NCI-H748 treated with DMSO at 0.1 percent for 48 hours (cell line): ENCODE measurements at places on chromosomes 2 and 18.
A peak's percentile ranks its signal among the peaks of the same experiment; 100 is the strongest.

GRCh38 chr2:3287896-3288295, 89.7 kb downstream of the EIPR1 start:
- DNase-seq = no peak

DNA sequence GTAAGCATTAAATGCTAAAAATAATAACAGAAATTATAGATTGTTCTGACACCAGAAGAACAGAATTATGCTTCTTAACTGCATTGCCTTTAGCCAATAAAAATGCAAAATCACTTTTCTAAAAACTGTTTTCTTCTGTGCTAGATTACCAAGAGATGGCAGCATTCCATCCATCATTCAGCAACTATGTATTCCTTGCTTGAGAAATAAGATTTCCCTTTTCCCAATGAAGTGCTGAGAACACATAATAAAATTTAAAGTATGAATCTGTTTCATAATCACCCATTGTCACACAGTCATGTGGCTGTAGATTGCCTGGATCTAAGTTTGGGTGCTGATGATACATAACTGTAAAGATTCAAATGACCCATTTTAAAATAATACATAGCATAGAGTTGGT, 504.2 kb downstream of the TDRD15 start:
- no peak for DNase-seq

DNA sequence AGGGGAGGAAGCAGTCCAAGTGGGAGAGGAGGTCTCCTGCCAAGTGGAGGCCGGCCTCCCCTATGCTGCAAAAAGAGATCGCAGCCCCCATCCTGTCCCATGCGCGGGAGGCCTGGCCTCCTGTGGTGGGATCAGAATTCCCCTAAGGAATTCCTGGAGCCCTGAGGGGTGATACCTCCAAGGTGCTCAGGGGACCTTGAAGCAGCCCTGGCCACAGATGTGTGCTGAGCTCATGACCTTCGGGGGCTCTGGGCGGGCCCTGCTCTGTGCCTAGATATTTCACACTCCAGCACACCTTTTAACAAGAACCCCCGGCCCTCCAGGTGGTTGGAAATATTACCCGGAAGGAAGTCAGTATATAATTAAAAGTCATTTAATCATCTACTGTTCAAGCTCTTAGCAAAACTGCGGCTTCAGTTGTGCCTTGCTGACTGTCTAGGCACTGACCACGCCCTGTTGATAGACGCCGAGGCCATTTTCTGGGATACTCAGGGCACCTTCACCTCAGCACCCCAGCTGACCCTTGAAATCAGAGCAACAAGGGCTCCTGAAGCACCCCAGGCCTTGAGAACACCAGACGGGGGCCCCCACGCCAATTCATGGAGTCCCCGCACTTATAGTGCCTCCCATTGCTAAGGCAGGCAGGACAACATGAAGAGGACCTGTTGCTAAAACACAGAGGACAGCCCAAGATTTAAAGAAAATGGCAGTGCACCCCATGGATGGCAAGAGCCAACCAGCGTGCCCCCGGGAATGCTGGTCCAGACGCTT, 119.1 kb downstream of the NDUFA10 start:
- DNase-seq = no peak

- no peak for DNase-seq
Measured at GRCh38 chr2:162143969-162144368, 8.1 kb downstream of the GCG start.

GRCh38 chr2:220168891-220169546, 541.6 kb downstream of the SLC4A3 start:
- no peak for DNase-seq

DNA sequence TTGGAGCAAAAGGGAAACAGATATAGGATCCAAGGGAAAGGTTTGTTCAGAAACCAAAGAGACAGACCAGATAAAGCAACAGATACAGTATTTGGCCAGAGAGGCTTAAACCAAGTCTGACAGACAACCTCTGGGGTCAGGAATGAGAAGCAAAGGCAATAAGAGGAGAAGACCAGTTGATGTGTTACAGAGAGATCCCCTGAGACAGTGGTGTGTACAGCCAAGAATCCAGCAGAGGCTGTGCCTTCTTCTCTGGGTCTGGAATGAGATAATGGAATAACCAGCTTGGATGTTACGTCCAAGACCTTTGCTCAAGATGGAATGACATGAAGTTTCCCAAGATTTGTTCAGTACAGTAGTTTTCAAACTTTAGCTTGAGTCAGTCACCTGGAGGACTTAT, 61.1 kb downstream of the MDH1 start:
- DNase-seq = no peak

GRCh38 chr2:46181789-46182530, 115.2 kb upstream of the EPAS1 start:
- peak; percentile 1 for DNase-seq

GRCh38 chr2:238106698-238107524, 6.8 kb downstream of the ESPNL start:
- no peak for DNase-seq

DNA sequence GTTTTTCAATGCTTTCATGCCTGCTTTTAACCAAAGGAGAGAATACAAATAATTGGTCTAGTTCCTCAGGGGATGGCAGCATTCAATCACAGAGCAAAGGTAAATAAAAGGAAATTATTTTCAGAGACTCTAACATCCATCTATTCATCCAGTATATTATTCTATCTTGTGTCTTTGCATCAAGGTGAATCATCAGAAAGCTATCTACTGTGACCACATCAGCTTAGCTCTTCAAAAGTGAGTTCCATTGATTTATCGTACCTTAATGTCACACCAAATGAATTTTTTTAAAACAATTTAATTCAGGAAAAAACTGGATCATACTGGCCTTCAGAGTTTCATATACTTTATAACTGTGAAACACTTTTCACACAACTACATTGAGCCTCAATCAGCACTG, 66.1 kb downstream of the CHN1 start:
- DNase-seq = no peak

- DNase-seq = no peak
Measured at GRCh38 chr2:193124815-193125214, 930.1 kb upstream of the TMEFF2 start.

- DNase-seq = no peak
Measured at GRCh38 chr2:57842531-57842930, 204.1 kb upstream of the VRK2 start.

DNA sequence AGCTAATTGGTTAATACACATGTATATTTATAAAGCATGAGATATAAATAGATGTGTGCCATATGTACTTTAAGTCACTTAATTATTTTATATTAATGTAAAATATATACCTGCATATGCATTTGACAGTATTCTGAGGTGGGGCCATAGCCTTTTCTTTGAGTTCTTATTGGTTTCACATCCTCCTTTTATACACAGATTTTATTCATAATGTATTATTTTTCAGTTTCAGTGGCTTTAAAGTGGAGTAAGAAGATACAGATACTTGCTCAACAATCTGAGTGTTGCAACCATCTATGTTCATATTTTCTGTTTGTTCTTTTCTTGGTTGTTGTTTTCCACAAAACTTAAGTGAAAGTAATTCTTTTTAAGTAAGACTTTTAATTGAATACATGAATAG, 436.5 kb downstream of the RND3 start:
- no peak for DNase-seq

DNA sequence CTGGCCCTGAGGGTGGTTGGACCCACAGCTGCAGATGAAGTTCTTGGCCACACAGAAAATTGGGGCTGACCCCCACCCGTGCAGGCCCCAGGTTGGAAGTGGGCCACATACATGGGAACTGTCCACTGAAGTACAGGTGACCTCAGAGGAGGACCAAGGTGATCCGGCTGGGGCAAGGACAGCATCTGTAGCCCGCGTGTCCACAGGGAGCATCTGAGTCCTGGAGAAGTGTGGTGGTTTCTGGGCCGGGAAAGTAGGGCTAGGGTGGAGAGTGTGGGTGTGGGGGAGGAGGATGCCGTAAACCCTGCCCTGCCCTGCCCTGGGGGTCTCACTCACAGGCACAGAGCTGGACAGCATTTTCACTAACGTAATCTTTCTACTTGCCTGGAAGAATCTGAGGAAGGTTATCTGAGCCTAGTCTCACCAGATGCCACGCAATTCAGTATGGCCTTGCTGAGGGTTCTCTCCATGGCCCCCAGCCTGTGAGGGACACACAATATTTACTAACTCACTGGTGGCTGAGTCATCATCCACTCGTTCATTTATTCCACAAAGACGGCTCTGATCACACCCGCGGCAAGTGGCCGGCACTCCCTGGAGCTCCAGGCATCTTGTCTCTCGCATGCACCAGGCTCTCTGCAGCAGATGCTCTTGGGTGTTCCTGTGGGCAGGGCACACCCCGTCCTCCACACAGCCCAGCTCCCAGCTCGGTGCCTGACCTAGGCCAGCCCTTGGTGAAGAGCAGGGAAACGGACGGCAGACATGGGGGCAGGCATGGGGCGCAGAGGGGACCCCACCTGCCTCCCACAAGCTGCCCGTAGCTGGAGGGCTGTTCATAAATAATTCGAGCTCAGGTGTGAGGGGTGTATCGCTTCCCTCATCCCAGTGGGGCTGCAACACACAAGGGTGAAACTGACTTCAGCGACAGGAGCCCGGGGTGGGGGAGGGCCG, 51.2 kb downstream of the INHBB start:
- no peak for DNase-seq

DNA sequence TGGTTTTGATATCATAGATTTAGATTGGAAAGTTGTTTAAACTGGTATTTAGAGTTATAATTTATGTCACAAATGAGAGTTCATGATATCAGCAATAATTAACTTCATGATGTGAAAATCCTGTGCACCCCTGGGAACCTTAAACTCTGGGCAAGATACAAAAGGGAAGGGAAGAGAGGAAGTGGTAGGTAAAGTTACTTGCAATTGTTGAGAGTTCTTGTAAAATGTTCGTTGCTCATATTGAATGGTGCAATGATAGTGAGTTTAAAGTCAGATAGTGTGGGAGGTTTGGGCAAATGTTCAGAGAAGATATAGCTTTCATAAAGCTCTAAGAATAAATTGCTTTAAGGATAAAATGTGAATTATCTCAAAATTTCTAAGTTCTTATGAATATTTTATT, 75.4 kb downstream of the SP110 start:
- DNase-seq = no peak

DNA sequence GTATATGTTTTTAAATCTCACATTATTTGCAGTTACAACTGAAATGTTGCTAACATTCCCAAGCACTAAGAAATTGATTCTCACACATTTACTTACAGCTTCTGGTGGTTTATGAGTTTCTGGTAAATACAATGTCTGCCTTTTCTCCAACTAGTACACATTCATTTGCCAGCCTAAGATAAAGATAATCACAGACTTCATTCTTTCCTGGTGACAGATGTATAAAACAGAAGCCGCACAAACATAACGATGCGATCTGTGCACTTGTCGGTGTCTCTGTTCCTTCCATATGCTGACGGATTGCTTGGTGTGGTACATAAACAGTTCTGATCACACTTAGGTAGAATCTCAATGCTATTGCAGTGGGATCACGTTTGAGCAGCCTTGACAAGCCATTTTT, 100.4 kb upstream of the DDX18 start:
- no peak for DNase-seq
